Tibial artery (tissue), 4 donors: ENCODE measurements at places on chromosomes 7 and 10.

DNA sequence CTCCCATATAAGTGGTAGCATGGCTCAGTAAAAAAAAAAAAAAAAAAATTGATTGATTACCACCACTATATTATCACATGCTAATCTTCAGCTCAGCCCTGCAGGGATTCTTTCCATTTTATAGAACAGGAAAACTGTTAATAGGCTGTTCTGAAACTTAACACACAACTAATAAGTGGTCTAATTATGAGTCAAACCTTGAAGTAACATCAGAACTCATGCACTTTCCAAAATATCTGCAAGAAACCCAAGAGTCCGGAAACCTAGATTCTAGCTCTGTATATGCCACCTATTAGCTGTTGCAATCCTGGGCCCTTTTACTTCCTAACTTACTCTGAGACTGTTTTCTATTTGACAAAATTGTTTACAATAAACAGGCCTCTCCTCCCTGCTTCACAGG, 23.9 kb downstream of the SEM1 start:
- no peak for DNase-seq

- DNase-seq: no peak
Observed at GRCh38 chr7:130890176-130891020, 156.4 kb upstream of the KLF14 start.

- DNase-seq: no peak
Observed at GRCh38 chr10:47230957-47231356, 69.0 kb upstream of the GDF10 start.

DNA sequence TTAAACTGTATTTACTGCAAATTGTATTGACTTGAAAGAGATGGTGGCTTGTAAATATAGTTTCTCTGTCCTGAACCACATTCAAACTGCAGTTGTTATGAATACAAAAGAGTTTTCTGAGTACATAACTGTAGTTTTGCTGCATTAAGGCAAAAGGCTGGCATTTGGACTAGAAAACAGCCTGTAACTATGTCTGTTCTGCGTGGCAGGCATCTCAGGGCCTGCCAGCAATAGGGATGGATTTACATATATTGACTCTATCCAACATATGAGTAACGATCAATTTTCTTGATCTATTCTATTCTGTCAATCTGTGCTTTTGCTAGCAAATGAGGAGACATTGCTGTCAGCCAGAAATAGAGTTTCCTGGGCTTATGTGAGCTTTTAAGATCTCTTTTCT, 174.6 kb downstream of the TMEM26 start:
- no peak for DNase-seq

GRCh38 chr10:131249955-131250344, 61.6 kb downstream of the TCERG1L start:
- DNase-seq: no peak

- DNase-seq: no peak
Observed at GRCh38 chr10:8583096-8583495, 528.6 kb downstream of the GATA3 start.

DNA sequence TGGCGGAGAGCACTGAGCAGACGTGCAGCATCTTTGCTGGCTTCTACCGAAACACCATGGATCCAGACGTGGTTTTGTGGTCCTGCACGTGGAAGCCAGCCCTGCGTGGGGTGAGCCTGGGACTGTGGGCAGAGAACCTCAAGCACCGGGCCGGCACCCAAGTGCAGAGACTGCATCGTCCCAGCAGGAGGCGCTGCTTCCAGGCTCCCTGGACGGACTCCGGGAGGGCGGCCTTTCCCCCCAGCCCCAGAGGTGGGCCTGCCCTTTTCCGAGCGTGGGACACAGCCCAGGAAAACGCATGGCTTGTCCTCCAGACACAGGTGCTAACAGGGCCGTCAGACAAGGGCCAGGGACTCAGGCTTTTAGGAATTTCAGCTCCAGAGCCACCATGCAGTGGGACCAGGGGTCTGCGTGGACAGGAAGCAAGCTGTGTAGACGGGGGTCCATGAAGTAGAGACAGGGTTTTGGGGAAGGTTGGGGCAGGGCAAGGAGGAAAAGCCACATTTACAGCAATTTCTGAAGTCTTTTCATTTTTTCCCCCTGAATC, 303.9 kb downstream of the WDR37 start:
- DNase-seq: no peak

DNA sequence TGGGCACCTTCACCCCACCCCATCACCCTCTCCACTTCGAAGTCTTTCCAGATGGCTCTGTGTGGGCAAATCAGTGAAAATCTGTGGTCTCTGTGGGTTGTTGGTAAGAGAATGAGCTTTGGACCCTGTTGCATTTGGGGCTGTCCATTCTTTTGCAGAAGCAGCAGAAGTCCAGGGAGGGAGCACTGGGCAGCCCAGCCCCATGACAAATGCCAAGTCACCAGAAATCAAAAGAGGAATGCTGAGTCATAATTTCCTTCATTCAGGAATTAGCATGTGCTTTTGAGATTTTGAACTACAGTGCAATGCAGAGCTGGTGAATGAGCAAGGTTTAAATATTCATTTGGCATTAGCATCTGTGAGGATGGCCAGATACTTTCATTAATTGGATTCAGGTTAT, 556.2 kb downstream of the LRMDA start:
- no peak for DNase-seq

DNA sequence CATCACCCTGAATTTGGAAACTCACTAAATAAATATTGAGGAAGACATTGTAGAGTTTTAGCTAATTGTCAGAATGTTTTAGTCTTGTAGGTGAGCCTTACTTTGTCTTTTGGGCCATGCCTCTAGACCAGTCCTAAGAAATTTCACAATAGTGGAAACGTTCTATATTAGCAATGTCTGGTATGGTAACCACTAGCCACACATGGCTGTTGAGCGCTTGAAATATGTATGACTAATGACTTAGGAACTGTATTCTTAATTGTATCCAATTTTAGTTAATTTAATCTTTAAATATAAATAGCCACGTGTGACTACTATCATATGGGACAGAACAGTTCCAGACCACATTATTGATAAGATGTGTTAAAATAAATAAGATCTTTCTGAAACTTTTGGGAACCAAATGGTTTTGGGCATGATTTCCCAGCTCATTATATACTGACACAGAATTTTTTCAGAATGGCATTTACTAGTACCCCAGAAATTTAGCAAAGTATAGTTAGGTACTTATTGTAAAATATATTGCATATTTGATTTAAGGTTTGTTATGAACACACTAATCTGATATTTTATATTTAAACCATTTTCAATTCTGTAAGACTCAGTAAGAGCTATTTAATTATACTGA, 95.0 kb downstream of the VPS50 start:
- DNase-seq: no peak

DNA sequence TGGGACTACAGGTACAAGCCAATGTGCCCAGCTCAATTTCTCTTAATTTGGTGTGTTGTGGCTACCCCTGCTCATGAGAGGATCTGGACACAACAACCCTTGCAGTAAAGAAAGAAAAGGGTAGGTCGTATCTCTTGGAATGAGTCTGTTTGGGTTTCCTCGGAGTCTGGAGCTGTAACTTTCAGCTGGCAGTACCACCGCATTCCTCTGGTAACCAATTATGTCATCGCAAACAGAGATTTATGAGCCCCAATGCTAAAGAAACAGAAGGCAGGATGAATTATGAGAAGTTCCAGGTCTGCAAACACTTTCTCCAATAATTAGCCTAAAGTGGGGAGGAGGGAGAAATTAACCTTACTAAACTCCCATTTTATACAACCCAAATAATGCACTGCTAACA, 186.6 kb upstream of the NRP1 start:
- DNase-seq: no peak
